HCT116 (cell line): ENCODE measurements at places on chromosomes 5 and 9. TPM values are rescaled to one million over a fixed set of nuclear protein-coding genes. Genes with fewer than 3 reads are reported as not detected.

The PLEKHG4B gene
- 0.02 TPM for total RNA-seq

The MXD3 gene
- total RNA-seq = 37.6 TPM

The ANKRD18A gene
- total RNA-seq = 24.2 TPM

The OR1J2 gene
- not detected for total RNA-seq

The LECT2 gene
- not detected for total RNA-seq

The DNAI1 gene
- total RNA-seq = 1.1 TPM

The CHSY3 gene
- 2.3 TPM for total RNA-seq

The RNF183 gene
- total RNA-seq = 0.12 TPM

The LHX2 gene
- 10.2 TPM for total RNA-seq

The PCDHB12 gene
- not detected for total RNA-seq

The CCL21 gene
- total RNA-seq = 0.74 TPM

The ADAMTS2 gene
- 3.9 TPM for total RNA-seq

The NFIB gene
- 6.6 TPM for total RNA-seq

The PRDM9 gene
- total RNA-seq = not detected

The SIGMAR1 gene
- 109 TPM for total RNA-seq

The FBXO4 gene
- total RNA-seq = 9.0 TPM

The CDHR2 gene
- total RNA-seq = 0.10 TPM

The NCS1 gene
- total RNA-seq = 68.7 TPM

The SPINK1 gene
- total RNA-seq = 4.5 TPM

The ADGRD2 gene
- total RNA-seq = not detected

The ICE1 gene
- total RNA-seq = 30.0 TPM
